ENCODE measurements at places on chromosomes 12 and 14.
A peak's percentile ranks its signal among the peaks of the same experiment; 100 is the strongest.

DNA sequence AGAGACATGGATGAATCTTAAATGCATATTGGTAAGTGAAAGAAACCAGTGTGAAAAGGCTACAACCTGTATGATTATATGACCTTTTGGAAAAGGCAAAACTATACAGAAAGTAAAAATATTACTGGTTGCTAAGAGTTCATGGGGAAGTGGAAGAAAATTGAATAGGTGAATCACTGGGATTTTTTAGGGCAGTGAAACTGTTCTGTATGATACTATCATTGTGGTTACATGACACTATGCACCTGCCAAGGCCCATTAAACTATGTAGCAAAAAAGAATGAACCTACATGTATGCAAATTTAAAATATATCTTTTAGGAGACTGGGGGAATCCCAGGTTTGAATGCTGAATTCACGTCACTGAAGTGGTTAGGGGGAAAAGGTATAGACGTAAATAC is 12.6 kb upstream of the OR8S1 start:
- DNase-seq, result peak; percentile 61

DNA sequence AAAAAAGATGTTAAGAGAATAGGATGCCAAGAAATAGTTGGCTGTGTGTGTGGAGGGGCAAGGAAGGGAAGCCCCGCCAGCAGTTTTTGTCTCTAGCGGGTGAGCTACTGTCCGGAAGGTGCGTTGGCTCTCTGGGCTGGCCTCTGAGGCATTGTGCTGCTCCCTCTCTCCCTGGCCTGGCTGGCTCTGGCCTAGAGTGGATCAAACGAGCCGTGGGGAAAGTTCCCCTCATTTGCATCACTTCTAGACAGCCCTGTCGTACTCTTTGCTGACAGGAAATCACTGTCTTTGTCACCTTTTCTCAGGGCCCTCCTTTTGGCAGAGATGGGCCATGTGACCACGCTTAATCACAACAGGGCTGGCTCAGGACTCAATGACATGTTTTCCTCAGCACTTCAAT is 236.1 kb upstream of the NPAS3 start:
- peak; percentile 59 for DNase-seq

- peak; percentile 66 for DNase-seq
Observed at GRCh38 chr14:22882529-22883172, 371 bp upstream of the REM2 start.

DNA sequence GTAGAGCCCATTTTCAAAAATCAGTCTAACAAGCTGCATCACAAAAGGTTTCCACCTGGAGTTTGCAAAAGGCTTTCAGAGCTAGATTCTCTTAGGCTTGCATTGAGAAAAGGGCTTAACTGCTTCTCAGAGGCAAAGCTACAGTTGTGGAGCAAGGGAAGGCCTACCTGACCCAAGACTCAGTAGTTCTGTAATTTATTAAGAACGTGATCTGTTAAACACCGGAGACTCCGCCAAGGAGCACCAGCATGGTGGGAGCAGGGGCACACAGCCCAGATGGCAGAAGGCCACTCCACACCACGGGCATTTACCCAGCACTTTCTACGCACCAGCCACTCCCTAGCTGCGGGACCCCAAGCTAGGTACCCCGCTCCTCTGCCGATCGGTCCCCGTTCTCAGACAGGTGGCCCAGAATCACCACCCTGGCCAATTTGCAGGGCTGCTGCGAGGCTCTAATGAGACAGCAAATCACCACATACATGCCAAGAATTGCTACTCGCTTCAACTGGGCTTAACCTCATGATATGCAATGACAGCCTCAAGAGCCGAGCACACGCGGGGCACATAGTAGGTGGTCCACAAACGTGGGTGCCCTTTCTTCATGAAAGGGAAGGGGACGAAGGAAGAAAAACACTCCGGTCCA is 1.5 kb downstream of the ITPK1 start:
- DNase-seq, result no peak

DNA sequence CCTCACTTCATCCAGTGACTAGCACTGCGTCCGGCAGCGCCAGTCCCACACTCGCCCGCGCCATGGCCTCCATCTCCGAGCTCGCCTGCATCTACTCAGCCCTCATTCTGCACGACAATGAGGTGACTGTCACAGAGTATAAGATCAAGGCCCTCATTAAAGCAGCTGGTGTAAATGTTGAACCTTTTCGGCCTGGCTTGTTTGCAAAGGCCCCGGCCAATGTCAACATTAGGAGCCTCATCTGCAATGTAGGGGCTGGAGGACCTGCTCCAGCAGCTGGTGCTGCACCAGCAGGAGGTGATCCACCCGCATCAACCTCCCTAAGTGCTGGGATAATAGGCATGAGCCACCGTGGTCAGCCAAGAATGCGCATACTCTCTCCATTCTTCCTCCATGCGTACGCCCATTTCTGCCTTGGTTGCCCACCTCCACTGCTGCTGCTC is 59.9 kb downstream of the IRF2BPL start:
- DNase-seq, result no peak

DNA sequence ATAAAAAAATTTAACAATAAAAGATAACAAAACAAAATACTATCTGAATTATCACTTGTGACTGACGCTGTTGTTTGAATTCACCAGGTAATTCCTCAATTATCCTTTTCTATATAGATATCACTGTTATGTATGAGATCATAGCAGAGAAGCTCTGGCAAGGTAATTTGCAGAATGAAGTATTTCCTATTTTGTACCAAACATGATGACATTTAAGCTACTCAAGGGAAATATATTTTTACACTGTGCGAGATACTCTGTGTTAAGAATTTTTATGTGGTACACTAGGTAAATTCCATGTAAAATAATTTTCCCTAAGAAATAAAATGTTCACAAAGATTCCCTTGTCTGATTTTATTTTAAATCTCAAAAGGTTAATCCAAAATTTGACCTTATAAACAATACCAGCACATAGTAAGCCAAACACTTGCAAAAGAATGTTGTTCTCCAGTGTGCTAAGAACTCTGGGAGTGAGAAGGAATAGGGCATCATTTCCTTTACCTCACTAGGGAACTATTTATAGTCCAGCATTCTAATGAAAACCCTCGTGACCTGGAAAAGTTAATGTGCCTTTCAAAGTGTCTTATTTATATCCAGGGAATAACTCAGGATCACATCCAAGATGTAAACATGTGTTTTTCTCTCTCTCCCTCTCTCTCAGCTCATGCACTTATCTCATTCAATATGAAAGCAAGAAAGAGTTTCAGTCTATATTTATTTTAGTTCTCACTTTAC is 115.2 kb upstream of the RAP1B start:
- DNase-seq, result no peak

DNA sequence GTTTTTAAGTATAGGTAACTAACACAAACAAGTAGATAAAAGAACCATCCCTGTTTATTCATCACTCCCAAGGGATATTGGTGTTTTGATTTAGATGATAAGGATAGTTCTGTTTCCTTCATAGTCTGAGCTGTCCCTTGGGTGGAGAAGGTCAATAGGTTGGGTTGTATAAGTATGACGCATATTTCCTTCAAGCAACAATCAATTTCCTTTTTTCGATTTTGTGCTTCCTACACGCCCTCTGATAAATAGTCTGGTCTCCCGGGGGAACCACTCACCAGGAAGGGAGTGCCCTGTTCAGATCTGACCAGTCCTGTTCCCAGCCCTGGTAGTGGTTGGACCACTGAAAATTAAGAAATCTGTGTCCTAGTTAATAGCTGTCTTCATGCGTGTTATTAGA is 378.8 kb upstream of the FAR2 start:
- DNase-seq, result no peak

- no peak for DNase-seq
Observed at GRCh38 chr12:64560396-64561301, 49.6 kb upstream of the RASSF3 start.
